HT1080 (cell line): ENCODE measurements at places on chromosomes 16 and 17. TPM values are rescaled to one million over a fixed set of nuclear protein-coding genes. Genes with fewer than 3 reads are reported as not detected.

EVPLL gene
- not detected in 2 replicates for total RNA-seq

CNTNAP4 gene
- 0.05 TPM in 1 of 2 replicates, not detected in the other for total RNA-seq

DNA sequence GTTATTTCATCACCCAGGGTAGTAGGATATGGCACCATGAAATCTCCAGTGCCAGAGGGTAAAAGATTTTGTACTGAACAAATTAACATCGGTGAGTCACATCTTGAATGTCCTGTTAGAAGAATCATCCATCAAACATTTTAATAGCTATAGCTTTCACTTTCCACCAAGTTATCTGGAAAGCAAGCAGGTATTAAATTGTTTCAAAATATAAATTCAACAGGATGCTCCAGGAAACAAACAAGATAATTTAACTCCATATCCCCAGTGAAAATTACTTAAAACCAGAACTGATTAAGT lies 2.4 kb downstream of the VEZF1 start:
- DNase-seq = peak; percentile 66

- DNase-seq = no peak
Observed at GRCh38 chr17:46147296-46147695, 45.9 kb downstream of the KANSL1 start.

GRCh38 chr16:3695610-3696369 lies 21.5 kb downstream of the TRAP1 start:
- no peak for DNase-seq

DNA sequence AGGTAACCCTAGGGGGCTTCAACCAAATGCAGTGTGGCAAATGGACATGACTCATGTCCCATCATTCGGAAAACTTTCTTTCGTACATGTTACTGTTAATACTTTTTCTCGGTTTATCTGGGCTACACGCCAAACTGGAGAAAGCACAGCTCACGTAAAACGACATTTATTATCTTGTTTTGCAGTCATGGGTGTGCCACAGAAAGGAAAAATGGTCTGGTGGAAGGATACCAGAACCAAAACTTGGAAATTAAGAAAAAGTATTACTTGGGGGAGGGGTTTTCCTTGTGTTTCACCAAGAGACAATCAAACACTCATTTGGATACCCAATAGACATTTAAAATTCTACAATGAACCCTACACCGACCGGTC lies 23.6 kb downstream of the ALOX15B start:
- no peak for DNase-seq

DNA sequence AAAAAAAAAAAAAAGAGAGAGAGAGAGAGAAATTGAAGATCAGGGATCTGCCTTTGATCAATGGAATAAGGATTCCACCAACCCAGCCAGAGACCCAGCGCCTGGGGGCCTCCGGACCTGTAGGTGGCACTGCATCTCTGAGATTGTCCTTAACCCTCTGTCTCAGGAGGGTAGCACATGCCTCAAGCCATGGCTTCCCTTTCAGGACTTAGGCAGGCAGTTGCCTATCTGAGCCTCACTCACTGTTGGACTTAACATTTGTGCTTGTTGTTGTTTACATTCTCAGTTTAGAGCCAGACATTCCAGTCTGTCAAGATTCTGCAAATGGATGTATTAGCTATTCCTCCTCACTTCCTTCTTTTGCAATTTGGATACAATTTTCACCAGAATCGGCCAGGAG lies 5.1 kb upstream of the SCNN1B start:
- DNase-seq = peak; percentile 27

DNA sequence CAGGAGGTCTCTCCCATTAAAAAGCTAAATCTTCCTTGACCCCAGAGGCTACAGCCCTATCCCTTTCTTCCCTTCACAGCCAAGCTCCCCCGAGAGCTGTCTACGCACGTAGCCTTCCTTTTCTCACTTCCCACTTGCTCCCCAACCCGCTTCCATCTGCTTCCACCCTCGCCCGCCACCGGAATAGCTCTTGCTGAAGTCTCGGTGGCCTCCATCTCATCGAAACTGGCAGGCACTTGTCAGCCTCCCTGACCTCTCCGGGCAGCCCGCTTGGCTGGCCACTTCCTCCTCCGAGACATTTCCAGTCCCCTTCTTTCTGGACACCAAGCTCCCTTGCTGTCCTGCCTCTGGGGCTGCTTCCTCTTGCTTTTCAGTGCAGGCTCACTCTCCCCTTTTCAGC lies 10.7 kb upstream of the EPOP start:
- DNase-seq = no peak

DNA sequence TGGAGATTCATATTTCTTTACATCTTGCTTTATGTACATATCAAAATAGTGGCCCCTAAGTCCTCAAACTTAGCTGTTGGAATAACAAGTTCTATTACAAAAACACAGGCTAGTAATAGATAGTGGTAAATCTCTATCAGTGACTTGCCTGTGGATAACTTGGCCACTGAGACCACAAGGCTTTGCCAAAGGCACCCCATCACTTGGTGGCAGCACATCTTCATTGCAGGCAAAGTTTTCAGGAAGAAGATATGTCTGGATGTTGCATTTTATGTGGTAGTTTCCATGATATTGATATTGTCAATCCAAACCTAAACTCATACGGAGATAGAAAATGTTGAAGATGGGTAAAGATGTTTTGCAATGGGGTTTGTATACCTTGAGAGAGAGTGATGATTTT lies 58.5 kb downstream of the KNOP1 start:
- no peak for DNase-seq

GRCh38 chr16:31087481-31087880 lies 1.3 kb downstream of the PRSS53 start:
- no peak for DNase-seq

DNA sequence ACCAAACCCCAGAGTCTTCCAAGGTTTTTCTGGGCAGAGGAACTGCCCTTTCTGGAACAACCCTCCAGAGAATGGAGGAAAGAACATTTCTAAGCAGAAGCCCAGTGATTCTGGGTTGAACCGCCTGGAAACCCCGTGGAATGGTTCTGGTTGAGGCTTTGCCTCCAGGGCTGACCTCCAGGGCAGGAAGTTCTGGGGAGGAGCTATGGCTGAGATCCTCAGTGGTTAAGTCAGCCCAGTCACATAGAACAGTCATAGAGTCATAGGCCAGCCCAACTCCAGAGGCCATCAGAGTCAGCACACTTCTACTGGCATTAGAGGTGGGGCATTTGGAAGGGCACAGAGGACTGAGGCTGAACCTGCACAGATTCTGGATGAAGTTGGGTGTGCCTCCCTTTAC lies 65.9 kb downstream of the SPACA3 start:
- DNase-seq = peak; percentile 10

GRCh38 chr17:40251576-40251975 lies 32.5 kb downstream of the WIPF2 start:
- DNase-seq = peak; percentile 85

DNA sequence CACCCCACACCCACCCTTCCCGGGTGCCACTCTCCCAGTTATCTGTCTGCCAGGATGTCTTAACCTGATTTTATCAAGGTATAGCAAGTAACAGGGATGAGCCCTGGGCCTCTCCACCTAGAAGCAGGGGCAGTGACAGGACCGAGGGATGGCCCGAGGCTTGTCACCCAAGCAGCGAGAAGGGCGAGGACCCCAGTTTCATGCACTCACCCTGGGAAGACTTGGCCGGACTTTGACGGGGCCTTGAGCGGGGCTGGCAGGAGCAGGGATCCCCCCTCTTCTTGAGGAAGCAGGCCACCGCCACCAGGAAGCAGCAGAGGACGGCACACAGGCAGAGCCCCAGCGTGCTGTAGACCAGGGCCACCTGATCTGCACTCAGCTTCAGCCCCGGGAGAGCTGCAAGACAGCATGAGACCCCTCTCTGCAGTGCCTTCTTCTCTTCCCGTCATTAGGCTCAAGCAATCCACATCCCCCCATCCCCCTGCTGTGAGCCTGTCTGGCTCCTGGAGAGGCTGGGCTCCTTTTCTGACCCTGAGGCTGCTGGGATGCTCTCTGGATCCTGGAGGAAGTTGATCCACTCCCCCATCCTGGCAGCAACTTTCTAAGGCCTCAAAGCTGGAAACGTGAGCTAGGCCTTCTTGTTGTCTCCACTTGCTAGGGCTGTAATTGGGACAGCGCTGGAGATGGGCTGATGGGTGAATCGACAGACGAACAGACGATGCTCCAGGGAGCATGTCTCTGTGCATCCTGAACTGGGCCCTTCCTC lies 31.6 kb downstream of the TNFRSF13B start:
- DNase-seq = no peak

DNA sequence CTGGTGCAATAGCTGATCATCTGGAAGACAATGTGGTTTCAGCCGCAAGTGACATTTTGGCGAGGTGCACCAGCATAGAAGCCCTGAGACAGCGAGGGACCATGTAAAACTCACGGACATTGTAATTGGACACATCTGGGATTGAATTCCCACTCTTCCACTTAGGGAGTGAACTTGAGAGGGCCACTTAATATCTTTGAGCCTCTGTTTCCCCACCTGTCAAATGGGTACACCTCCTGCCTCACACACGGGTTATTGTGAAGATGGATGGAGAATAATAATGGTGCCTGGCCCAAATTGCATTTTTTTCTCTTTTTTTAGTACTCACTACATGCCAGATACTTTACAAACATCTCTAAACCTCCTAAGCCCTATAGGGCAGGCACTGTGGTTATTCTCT lies 45.5 kb upstream of the MEOX1 start:
- DNase-seq = no peak

DNA sequence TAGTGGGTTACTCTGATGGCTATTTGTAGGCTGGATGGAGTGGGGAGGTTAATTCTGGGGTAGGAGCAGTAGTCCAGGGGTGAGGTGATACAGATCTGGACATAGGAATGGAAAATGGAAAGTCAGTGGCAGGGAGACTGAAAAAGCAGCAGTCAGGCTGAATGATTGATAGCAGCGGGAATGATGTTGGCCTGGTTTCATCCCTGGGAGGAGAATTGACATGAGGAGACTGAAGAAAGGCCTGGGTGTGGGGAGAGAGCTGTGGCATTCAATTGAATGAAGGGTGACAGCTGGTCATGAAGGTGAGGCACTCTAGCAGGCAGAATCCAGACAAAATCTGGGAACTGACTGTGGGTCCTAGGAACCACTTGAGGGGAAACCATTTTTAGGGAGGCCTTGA lies 34.7 kb upstream of the CLEC18A start:
- no peak for DNase-seq

- DNase-seq = no peak
Observed at GRCh38 chr17:34822007-34822739, 139.1 kb downstream of the CCT6B start.
